ENCODE measurements at places on chromosomes 12 and 14.
A peak's percentile ranks its signal among the peaks of the same experiment; 100 is the strongest.

- DNase-seq, result no peak
These were observed 141.4 kb downstream of the MYRFL start for GRCh38 chr12:69966409-69966808.

DNA sequence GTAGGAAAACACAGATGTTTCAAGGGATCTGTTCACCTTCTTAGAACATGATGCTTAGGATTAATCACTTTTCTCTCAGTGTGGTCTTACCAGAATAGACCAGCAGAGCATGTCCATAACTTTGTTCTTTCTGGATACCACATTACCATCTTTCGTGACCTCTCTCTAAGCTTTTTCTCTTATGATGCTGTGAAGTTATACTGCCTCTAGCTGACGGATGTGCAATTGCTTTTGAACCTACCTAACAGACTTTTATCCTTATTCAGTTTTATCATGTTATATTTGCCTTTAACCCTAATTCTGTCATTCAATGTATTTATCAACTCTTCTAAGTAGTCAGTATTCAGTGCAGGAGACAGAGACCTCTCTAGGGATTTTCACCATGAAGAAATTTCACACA lies 246.7 kb downstream of the DACT1 start:
- DNase-seq, result peak; percentile 4

DNA sequence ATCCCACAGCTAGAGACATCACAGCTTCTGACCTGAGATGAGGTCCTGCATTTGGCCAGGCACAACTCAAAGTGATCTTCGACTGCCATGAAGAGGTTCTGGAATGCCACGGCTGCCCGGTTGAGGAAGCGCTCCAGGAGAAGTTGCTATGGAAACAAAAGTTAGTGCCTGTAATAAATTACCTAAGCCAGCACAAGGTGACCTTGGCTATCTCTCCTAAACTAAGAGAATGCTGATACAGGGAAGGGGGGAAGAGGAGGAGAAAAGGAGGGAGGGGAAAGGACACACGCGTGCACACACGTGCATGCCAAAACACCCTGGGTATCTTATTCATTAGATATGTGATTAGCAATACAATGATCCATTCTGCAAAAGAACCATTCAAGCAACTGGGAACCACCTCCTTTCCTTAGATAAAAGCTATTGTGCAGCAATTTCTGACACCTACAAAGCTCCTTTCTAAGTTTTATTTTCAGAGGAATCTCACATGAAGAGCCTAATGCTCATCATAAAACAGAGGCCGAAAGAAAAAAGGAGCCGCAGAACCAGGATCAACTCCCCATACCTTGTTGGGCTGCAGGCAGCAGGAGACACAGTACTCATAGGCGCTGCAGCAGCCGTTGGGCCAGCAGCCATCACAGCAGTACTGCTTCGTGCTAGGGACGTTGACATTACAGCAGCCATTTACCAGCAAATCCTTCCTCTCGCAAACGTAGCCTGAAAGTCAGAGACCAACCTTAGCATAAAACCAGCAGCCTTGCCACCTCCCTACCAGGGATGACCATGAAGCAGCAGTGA lies 17.9 kb downstream of the SPRING1 start:
- no peak for DNase-seq

- DNase-seq, result no peak
These were observed 144.3 kb downstream of the BCL11B start for GRCh38 chr14:99127651-99128167.

GRCh38 chr12:114848666-114849065 lies 164.7 kb upstream of the TBX3 start:
- no peak for DNase-seq

- no peak for DNase-seq
These were observed 14.3 kb upstream of the ATP23 start for GRCh38 chr12:57927086-57927485.

All from HuH-7 (cell line).